H1 (cell line): ENCODE measurements at places on chromosomes 7 and 10.

- no peaks in the 10 kb centered on the region for H3K36me3 ChIP-seq
- no peak for DNase-seq
- H3K27me3 ChIP-seq: no peaks in the 10 kb centered on the region
- no peak overlapping the region for H3K27ac ChIP-seq
- no peak overlapping the region for H3K4me3 ChIP-seq
Observed at GRCh38 chr7:96097835-96098234, 224.1 kb downstream of the SLC25A13 start.

DNA sequence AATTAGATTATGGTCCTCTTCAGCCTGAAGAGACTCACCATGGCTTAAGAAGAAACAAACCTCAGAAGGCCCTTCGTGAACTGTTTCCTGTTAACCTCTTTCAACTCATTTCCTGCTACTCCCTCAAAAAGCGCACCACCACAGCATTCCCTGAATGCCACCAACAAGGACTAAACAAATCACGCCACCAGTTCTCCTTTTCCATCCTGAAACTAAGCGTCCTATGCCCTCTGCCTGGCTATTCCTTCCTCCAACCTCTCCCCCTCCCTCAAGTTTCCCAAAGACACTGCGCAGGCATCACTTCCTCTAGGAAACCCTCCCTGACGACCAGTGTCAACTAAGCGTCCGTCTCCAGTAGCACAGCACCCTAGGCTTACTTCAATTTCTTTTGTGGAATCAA lies 12.0 kb downstream of the YWHAG start:
- H3K27me3 ChIP-seq: no peaks in the 10 kb centered on the region
- DNase-seq: no peak
- no peaks in the 10 kb centered on the region for H3K4me1 ChIP-seq

DNA sequence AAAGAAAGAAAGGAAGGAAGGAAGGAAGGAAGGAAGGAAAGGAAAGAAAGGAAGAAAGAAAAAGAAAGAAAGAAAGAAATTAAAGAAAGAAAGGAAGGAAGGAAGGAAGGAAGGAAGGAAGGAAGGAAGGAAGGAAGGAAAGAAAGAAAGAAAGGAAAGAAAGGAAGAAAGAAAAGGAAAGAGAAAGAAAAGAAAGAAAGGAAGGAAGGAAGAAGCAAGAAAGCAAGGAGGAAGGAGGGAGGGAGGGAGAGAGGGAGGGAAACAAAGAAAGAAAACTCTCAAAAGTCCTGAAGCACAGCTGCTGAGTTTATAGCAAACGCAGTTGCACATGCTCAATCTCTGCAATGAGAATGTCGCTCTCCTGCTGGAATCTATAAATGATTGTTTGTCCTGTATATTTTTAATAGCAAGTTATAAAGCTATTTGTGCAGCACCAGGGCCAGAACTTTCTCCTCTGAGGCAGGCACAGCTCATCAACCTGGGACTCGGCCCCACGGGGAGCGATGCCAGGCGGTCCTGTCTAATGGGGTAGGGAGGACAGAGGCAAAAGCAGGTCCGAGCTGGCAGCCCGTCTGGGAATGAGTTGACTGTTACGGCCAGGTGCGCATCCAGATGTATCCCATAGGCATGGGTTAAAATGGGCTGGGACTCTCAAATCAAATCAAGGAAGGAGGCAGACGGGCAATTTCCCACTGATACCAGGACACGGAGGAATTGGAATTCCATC lies 118.0 kb upstream of the PFKP start:
- no peak overlapping the region for H3K27ac ChIP-seq
- no peaks in the 10 kb centered on the region for H3K36me3 ChIP-seq

GRCh38 chr7:142629588-142630260 lies 119.5 kb upstream of the PRSS1 start:
- no peaks in the 10 kb centered on the region for H3K36me3 ChIP-seq
- H3K27ac ChIP-seq: no peak overlapping the region
- H3K27me3 ChIP-seq: no peaks in the 10 kb centered on the region
- H3K4me1 ChIP-seq: no peaks in the 10 kb centered on the region
- H3K4me3 ChIP-seq: no peak overlapping the region

- no peak for DNase-seq
- peak overlapping the region; percentile 44 for H3K27ac ChIP-seq
- peak overlapping the region; percentile 93 for H3K4me3 ChIP-seq
- no peaks in the 10 kb centered on the region; the same call in 1 of the 2 replicates for H3K4me1 ChIP-seq
- H3K36me3 ChIP-seq: no peaks in the 10 kb centered on the region
Observed at GRCh38 chr7:135508883-135509588, 866 bp downstream of the CNOT4 start.

DNA sequence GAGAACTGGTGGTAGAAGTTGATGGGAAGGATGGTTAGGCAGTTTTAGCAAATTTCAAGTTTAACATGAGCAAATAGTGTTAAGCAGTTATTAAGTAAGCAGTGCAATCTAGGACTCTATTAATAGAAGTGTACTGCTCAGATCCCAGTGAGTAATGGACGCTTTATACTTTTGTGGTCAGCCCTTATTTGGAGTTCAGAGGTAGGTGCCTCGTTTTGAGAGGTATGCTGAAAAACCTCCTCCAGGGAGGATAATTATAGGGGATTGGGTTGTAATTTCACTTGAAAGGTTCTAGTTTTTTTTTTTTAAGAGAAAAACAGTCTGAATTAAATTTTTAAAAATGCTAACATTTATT lies 33.5 kb upstream of the CCDC7 start:
- no peak for DNase-seq
- H3K36me3 ChIP-seq: no peaks in the 10 kb centered on the region
- H3K27me3 ChIP-seq: no peaks in the 10 kb centered on the region

- H3K27ac ChIP-seq: no peak overlapping the region
- no peaks in the 10 kb centered on the region for H3K27me3 ChIP-seq
- H3K4me3 ChIP-seq: no peak overlapping the region
- H3K36me3 ChIP-seq: no peaks in the 10 kb centered on the region
- DNase-seq: no peak
- H3K4me1 ChIP-seq: 0 out of 2 replicates have a peak, but pooled peaks cover 1% of the 10 kb centered on the region
Observed at GRCh38 chr10:99443500-99443899, 13.1 kb upstream of the GOT1 start.

- no peak overlapping the region for H3K4me3 ChIP-seq
- H3K4me1 ChIP-seq: no peaks in the 10 kb centered on the region
- H3K27ac ChIP-seq: no peak overlapping the region
- no peaks in the 10 kb centered on the region for H3K36me3 ChIP-seq
- no peak for DNase-seq
Observed at GRCh38 chr10:17431871-17432311, 22.5 kb downstream of the ST8SIA6 start.

- H3K36me3 ChIP-seq: no peaks in the 10 kb centered on the region
- DNase-seq: no peak
- no peak overlapping the region for H3K27ac ChIP-seq
- no peaks in the 10 kb centered on the region for H3K27me3 ChIP-seq
Observed at GRCh38 chr7:125382401-125382800, 452.8 kb upstream of the POT1 start.

GRCh38 chr10:126803394-126803793 lies 101.8 kb upstream of the DOCK1 start:
- no peak overlapping the region for H3K4me3 ChIP-seq
- no peak for DNase-seq
- no peak overlapping the region for H3K27ac ChIP-seq
- no peaks in the 10 kb centered on the region for H3K4me1 ChIP-seq

DNA sequence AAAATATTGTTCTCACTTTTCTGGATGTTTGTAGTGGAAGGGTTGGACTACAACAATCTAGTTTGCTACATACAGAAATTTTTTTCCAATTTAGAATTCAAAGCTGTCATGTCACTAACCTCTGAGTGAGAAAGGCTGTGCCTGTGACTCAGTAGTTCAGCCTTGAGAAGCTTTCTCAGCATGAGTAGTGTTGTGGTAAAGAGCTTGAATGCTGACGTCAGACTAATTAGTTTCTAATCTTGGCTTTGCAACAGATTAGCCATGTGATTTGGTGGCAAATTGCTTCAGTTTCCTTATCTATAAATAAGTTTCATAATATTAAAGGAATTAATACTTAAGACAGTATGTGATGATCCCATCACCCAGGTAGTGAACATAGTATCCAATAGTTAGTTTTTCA lies 83.8 kb downstream of the ABCA13 start:
- no peaks in the 10 kb centered on the region for H3K4me1 ChIP-seq
- no peaks in the 10 kb centered on the region for H3K36me3 ChIP-seq
- no peaks in the 10 kb centered on the region for H3K27me3 ChIP-seq
- H3K27ac ChIP-seq: no peak overlapping the region
- DNase-seq: no peak

GRCh38 chr10:93478873-93479272 lies 3.3 kb downstream of the MYOF start:
- H3K36me3 ChIP-seq: no peaks in the 10 kb centered on the region
- no peaks in the 10 kb centered on the region for H3K4me1 ChIP-seq
- DNase-seq: no peak
- H3K4me3 ChIP-seq: no peak overlapping the region
- H3K27me3 ChIP-seq: no peaks in the 10 kb centered on the region; the same call in 1 of the 2 replicates
- H3K27ac ChIP-seq: no peak overlapping the region

GRCh38 chr7:128891110-128891941 lies 19.2 kb downstream of the KCP start:
- no peaks in the 10 kb centered on the region for H3K36me3 ChIP-seq
- H3K4me1 ChIP-seq: no peaks in the 10 kb centered on the region
- no peak for DNase-seq
- H3K27ac ChIP-seq: no peak overlapping the region
- peak overlapping the region; percentile 66 for H3K4me3 ChIP-seq

DNA sequence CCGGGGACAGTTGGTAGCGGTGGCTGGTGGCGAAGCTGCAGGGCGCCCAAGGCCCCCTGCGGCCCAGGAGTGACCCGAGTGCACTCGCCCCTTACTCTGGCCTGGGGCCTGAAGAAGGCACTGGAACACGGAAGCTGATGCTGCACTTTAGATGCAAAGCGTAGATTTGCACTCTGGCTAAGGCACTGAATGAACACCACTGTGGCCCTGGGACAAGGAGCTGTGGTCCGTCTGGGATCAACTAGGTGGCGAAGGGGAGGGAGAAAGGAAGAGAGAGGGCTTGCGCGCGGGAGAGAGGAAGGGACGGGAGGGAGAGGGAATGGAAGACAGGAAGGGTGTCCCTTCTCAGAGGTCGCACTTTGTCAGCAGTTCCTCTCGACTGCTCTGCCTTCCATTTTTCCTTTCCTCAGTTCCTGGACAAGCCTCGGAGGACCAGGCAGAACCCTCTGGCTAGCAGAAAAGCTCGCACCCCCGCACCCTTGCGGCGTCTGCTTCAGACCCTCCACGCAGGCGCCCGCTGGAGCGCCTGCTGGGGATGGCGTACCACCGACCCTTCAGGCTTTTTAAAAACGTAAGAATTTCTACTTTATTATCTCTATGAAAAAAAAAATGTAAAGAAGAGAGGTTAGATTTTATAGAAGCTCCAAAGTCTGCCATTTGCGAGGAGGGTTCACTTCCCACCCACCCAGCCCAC lies 1.2 kb downstream of the FERD3L start:
- H3K36me3 ChIP-seq: no peaks in the 10 kb centered on the region
- peak overlapping the region; percentile 51 for H3K4me3 ChIP-seq
- H3K27ac ChIP-seq: no peak overlapping the region
- no peak for DNase-seq

- no peak overlapping the region for H3K27ac ChIP-seq
- H3K36me3 ChIP-seq: peaks cover 1% of the 10 kb centered on the region; the same call in 1 of the 2 replicates
- peak overlapping the region; percentile 80 for H3K4me3 ChIP-seq
- no peaks in the 10 kb centered on the region; the same call in 1 of the 2 replicates for H3K27me3 ChIP-seq
Observed at GRCh38 chr7:128790315-128791041, 1.3 kb upstream of the CCDC136 start.

- no peak for DNase-seq
- H3K36me3 ChIP-seq: no peaks in the 10 kb centered on the region
- H3K4me1 ChIP-seq: no peaks in the 10 kb centered on the region
- H3K4me3 ChIP-seq: no peak overlapping the region
Observed at GRCh38 chr7:25787336-25787735, 364.7 kb upstream of the NFE2L3 start.

DNA sequence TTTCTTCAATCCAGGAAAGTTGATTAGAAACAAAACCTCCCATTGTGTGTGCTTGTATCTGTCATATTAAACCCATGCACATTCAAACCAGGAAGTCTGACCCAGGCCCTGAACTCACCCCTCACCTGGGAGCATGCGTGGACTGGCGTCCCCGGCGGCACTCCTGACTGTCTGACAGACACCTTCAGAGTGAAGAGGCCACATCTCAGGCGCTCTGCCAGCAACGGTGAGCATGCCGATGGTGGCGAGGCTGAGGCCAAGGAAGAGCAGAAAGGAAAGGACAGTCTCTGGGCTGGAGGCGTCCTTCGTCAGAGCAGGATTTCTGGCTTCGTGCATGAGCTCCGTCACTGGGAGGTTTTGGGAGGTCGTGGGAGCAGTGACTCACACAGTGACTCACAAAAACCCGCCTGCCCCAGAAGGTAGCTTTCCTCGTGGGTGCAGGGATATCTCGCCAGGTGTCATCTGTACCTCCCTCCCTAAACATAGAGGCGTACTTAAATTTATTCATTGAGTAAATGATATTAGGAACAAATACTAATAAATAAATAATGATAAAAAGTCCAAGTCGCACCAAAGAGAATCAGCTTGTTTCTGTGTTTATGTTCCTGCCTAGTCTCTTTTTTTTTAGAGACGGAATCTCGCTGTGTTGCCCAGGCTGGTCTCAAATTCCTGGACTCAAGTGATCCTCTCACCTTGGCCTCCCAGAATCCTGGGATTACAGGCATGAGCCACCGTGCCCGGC lies 13.5 kb downstream of the IQCE start:
- no peak overlapping the region for H3K4me3 ChIP-seq
- H3K36me3 ChIP-seq: no peaks in the 10 kb centered on the region
- H3K27me3 ChIP-seq: no peaks in the 10 kb centered on the region
- no peaks in the 10 kb centered on the region for H3K4me1 ChIP-seq
- no peak for DNase-seq

DNA sequence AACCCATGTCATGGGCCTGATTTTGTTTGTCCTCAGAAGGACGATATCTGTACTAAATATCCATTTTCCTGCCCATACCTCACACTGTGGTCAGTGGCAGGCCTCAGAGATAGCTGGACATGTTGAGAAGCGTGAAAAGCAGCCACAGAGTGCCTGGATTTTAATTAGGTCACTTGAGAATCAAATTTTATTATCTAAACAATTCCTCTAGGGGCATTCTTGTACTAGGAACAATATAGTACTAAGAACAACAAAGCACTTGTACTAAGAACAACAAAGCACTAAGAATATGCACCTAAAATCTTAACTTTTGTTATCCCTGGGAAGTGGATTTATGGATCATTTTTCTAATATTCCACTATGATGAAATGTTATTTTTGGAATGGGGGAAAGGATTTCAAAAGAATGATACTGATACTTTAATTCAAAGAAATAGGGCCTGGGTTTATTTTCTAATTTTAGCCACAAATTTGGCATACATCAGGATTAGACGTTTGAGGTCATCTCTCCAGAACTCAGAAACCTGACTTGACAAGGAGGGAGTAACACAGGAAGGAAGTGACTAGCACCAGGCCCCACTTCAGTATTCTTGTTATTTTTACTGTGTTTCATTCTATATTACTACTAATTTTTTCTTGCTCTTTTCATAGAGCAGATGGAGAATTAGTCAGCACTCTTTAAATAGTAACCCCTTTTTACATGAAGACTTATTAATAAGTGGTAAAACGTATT lies 112.2 kb downstream of the EXOC4 start:
- H3K36me3 ChIP-seq: no peaks in the 10 kb centered on the region; the same call in 1 of the 2 replicates
- H3K4me3 ChIP-seq: no peak overlapping the region
- H3K27ac ChIP-seq: no peak overlapping the region
- no peaks in the 10 kb centered on the region for H3K27me3 ChIP-seq

GRCh38 chr10:104589431-104589830 lies 51.7 kb upstream of the SORCS3 start:
- H3K27me3 ChIP-seq: no peaks in the 10 kb centered on the region
- H3K4me3 ChIP-seq: no peak overlapping the region
- H3K27ac ChIP-seq: no peak overlapping the region

- H3K4me1 ChIP-seq: peaks cover 3% of the 10 kb centered on the region; the same call in 1 of the 2 replicates
- no peaks in the 10 kb centered on the region for H3K27me3 ChIP-seq
- H3K27ac ChIP-seq: no peak overlapping the region
- H3K36me3 ChIP-seq: no peaks in the 10 kb centered on the region
- DNase-seq: peak; percentile 48
Observed at GRCh38 chr10:8428654-8429053, 374.2 kb downstream of the GATA3 start.
